ENCODE measurements at places on chromosomes 13 and 19. TPM values are rescaled to one million over a fixed set of nuclear protein-coding genes. Genes with fewer than 3 reads are reported as not detected.

DNA sequence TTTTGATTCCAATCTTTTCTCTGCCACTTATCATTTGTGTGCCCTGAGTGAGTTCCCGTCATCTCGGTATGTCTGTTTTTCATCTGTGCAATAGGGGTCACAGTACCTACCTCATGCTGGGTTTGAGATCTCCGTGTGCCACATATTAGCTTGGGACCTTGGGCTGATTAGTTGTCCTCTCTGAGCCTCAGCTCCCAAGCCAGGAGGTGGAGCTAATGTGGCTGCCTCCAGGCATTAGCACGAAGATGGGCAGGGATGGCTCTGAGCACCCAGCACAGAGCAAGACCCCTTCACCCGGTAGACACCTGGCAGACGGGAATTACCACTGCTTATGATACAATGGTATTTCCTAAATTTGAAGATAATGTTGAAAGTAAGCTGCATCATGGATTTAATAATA lies 35.8 kb upstream of the XPO4 start:
- no peak for DNase-seq

DNA sequence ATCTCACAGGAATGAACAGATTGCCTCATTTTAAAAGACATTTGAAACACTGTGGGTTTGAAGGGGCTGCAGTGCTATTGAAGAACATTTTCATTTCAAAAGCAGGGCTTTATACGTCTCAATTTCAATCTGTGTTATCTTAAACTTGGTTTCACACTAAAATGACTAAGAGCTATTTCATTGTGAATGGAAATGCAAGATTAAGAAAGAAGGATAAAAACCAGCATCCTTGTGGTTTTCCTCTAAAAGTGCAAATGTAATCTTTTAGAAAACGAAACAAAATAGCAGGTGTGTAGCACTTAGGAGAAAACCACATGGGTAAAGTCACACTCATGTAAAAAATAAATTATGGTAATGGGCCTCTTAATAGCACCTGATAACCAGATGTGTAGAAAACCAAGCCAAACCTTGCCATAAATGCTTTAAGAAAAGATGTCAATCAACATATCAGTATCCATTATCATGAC lies 397.7 kb downstream of the GPC6 start:
- peak; percentile 77 for DNase-seq

Gene SYNGR4
- not detected for total RNA-seq

Gene CABP5
- total RNA-seq: not detected

Gene ZNF99
- not detected for total RNA-seq
